ENCODE measurements at places on chromosomes 16 and 17. TPM values are rescaled to one million over a fixed set of nuclear protein-coding genes. Genes with fewer than 3 reads are reported as not detected.

DNA sequence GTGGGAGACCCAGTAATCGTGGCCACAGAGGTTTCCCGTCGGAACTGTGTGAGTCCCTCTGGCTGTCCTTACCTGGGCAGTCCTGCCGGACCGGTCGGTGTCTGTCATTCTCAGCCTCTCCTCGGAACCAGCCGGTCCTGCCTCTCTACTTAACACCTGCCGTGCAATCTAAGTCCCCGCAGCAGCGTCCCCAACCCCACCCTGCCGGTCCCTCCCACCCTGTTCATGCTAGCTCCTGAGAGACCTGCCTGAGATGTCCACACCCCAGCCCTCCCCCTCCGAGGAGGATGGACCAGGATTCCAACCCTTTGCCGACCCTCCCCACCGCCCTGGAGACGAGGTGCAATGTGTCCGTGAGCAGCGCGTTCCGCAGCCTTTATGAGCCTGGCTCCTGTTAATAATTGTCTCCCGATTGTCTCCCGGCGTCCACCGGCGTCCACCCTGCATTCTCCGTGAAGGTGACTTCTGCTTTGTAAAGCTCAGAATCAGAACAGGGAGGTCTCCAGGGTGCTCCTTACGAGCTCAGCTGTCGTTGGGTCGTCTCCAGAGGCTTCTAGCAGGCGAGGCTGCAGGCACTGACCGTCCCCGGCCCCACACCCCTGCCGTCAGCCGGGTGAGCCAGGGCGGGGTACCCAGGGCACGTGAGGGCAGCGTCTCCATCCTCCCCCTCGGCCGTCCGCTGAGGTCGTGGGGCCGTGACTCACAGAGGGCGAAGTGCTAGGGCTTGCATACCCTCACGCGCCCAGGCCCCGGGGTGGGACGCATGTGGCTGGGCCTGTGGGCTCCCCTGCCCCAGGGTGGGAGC is 10.1 kb downstream of the METRNL start:
- no peak for DNase-seq

- DNase-seq: no peak
These were observed 28.8 kb downstream of the MSI2 start for GRCh38 chr17:57284984-57285646.

- no peak for DNase-seq
These were observed 68.3 kb upstream of the ALOX12 start for GRCh38 chr17:6927290-6928126.

FOXN1 gene
- polyA plus RNA-seq: not detected

CISD3 gene
- 35.4 TPM for polyA plus RNA-seq
